ENCODE measurements at places on chromosomes 6 and 20.

GRCh38 chr6:65701325-65701724 lies 5.7 kb downstream of the EYS start:
- DNase-seq = no peak

- no peak for DNase-seq
These were observed 1.8 kb downstream of the PCSK2 start for GRCh38 chr20:17228624-17229061.

DNA sequence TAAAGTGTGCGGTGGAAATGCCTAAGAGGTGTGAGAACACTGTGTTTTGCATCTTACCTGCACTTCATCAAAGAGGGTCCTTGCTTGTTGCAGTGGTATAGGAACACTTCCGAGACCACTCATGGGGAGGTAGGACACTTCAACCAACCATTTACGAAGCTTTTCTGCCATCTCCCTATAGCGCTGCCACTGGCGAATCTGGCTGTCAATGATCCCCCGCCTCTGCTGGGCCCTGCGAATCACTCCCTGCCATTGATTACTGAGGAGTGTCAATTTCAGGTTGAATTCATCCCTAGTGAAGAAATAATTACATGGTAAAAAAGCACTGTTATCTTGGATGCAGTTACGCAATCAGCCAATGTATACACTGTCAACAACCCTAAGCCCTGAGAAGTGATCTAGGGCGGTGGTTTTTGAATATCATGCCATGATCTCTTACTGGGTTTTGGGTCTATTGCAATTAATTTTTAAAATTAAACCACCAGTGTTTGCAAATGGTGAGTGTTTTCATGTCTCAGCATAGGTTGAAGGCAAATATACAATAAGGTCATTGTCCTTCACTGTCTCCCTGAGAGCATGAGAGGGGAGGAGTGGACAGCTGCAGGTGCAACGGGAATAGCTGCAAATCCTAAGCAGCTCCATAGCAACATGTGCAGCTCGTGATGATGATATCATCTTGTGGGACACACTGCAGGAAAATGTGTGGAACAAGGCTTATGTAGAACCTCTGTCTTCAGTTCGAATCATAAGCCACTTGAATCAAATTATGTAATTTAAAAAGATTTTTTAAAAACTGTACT lies 400.6 kb downstream of the ESR1 start:
- DNase-seq = no peak

DNA sequence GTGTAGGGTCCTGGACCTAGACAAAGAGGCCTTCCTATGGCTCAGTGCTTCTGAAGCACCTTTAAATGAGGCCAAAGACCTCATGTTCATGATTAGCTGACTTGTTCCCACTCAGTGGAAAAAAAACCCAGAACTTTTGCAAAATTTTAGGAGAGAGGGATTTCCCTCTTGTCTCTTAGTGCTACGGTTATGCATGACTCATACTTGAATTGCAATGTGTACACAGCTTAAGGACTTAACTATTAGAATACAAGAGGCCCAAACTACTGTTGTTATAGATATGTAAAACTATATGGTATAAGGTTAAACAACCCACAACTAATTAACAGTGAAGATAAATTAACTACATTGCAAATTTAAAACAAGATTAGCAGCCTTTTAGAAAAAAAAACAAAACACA lies 32.3 kb upstream of the HLA-A start:
- DNase-seq = no peak

DNA sequence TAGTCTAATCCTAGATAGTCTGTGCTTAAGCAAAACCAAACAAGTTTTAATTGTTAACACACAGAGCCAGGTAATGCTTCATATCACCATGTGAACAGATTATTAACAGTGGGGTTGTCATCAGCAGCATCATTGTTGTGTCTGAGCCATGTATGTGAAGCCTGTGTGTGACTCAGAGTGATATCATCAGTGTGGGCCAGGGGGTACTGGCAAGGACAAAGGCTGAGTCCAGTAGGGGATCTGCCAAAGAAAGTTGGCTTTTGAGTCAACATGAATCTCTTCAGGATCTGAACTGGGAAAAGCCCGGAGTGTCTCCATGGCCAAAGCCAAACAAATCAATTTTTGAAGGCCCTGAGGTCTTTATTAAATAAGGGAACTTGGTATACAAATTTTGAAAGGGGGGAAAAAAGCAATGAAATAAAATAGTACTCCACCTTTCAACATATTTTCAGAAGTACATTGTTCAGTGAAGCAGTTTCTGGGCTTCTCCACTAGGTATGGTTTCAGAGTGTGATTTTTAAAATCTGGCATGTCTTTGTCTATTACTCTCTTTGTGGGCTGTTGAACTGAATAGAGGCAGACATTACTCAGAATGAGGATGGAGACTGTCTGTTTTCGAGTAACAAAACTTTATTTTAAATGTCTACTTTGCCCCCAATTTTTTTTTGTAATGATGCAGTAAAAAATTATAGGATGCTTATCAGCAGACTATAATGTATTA lies 444.2 kb upstream of the JAG1 start:
- DNase-seq = no peak

DNA sequence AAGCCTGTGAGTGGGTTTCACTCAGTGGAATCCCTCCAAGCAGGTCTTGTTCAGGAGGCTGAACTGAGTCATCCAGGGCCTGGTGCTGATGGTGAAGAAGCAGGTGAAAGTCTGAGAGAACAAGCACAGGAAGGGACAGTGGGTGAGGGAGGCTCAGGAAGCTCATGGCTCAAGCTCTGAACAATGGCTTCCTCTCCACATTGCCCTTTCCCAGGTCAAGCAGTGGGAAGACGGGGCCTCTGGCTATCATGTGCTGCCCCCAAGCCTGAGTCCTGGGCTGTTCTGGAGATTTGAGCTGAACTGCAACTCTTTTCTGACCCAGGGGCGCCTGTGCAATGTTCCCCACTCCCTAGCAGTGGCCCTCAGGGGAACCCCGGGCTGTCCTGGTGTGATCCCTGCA lies 3.4 kb downstream of the CST9L start:
- no peak for DNase-seq

DNA sequence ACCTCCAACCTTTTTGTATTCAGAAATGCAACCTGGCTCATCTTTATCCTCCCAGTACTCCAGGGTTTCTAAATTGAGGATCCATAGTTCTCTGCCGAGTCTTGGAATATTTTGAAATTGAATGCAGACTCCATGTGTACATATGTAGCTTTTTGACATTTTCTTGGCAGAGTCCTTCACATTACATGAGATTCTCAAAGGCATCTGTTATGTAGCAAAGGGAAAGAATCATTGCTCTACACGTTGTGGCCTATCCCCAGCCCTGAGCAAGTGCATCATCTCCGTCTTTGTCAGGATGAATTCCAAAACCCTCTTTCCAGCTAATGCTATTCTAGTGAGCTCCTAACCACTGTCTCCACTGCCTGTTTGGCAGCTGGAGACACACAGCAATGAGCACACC lies 742.9 kb downstream of the DHX35 start:
- DNase-seq = no peak

DNA sequence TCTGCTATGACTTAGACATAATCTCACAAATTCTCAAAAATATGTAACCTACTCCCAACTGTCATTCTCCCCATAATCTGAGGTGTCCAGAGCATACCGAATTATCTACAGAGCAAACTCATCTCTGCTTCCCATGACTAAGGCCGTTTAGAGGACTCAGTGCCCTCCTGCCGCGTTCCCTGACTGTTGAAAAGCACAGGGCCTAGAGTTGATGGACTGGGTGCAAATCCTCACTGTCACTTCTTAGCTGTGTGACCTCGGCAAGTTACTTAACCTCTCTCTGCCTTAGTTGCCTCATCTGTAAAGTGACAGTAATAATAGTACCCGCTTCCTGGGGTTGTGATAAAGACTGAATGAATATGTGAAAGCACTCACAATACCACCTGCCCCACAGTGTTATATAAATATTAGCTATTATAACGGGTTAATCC lies 4.7 kb upstream of the TUBB2A start:
- no peak for DNase-seq
